ENCODE measurements at places on chromosomes 7 and 10.

DNA sequence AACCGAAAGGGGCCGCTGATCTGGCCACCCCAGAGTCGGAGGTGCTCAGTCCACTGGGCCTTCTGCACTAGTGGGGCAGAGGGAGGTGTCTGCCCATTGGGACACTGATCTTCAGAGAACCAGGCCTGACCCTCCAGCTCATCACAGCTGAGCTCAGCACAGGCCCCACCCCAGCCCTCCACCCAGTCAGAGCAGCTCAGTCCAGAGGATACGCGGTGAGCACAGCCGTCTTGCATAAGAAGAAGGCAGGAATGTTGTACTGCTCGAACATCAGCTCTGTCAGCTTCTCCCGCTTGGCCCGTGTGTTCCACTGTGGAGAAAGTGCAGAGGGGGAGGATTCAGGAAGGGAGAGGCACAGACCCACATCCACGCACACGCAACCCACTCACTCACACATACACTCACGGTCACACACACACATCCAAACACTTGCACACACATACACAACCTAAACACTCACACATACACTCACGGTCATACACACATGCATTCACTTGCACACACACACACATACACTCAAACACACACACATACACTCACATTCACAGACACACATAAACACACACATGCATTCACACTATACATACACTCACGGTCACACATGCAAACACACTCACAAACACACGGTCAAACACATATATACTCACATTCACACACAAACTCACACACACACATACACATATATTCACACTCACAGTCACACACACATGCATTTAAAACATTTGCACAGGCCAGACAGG lies 6.3 kb downstream of the ACTL6B start:
- no peak for DNase-seq

DNA sequence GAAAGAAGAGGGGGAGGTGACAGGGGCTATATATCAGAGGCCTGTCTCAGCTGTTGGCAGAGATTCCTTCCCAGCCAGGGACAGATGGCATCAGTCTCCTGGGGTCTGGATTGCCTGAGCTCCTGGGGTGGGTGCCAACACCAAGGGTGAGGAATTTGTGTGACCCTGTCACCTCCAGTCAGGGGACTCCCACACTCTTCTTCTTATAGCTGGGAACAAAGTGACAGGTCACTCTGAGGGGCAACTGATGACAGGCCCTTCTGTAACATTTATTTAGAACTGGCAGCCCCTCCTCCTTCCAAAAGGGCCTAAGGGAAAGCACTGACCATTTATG lies 53.7 kb upstream of the DUSP5 start:
- DNase-seq: no peak

- no peak for DNase-seq
Observed at GRCh38 chr10:26057466-26057865, 123.4 kb downstream of the MYO3A start.

- DNase-seq: no peak
Observed at GRCh38 chr7:5302577-5302976, 19.8 kb downstream of the SLC29A4 start.

DNA sequence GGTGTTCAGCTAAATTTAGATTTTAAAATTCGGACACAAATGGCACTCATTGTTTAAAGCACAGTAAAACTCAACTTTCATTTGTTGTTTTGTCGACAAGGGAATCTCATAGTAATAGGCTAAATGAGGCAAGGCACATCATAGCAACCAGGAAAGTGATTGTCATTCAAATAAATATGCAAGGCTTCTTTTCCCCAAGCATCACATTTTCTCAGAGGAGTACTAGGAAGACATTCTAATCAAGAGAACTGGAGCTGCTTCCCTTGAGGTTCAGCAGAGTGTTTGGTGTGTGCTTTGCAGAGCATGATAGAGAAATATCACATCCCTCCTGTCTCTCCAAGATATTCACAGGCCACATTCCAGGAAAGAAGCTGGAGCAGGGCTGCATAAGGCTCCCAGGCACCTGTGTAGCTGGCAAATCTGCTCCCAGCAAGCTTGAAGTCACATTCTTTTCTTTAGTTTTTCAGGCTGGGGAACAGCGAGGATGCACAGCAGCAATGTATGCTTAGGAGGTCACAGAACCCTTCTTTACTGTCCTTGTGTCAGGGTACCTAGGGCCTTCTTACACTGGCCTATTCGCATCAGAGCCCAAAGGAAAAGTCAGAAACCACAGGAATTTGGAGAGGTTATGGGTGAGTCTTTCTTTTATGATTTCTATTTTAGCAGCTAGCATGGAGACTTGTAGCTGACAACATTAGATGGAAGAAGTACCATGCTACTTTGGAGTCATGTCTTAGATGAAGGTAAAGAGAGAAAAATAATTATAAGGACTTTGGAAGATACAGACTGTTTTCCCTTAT lies 95.9 kb upstream of the HDAC9 start:
- DNase-seq: no peak

Data from activated CD8-positive, alpha-beta memory T cell treated with anti-CD3 and anti-CD28 coated beads for 4 hours (primary cell).